CD4-positive, alpha-beta T cell (primary cell): ENCODE measurements at places on chromosomes 5 and 9.

DNA sequence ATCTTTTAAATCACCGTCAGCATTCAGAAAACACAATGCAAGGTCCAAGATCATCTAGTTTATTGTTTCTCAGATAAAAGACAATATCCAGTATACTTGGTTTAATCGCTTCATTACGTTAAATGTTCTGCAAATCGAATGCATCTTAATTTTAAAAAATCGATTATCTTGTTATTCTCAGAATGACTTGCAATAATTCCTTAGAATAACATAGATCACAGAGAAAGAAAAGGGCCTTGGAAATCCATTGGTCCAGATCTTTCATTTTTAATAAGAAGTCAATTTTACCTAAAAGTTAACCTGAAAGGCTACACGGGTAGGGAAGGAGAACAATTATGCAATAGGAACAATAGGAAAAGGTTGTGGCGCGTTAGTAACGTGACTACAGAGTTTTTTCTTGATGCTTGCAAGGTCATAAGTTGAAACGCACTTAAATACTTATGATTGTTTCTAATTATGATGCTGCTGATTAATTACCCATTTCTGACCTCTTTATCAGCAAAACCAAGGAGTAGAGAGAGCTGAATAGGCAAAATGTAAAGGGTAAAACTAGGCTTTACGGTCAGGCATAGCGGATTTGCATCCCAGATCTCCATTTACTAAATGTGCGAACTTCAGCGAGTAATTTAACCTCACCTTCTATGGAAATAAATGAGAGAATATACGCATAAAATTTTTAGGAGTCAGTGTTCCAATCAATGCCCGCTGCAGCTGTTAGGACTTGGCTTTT, 769 bp upstream of the LYRM7 start:
- no peak for DNase-seq

DNA sequence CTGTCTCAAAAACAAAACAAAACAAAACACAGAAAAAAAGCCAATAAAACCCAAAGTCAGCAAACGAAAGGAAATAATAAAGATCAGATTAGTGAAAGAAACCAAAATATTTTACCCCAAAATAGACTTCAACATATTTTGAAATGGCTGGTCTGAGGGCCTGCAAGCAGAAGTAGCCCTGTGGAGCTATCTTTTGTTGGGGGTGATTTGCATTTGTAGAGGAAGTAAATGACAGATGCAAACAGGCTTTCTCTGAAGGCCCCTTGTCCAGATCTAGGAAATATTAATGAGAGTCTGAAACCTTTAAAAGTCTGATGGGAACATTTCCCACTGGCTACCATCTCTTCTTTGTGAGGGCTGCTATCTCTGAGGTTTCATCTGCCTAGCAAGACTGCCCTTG, 74.0 kb downstream of the GCNT4 start:
- DNase-seq = no peak

DNA sequence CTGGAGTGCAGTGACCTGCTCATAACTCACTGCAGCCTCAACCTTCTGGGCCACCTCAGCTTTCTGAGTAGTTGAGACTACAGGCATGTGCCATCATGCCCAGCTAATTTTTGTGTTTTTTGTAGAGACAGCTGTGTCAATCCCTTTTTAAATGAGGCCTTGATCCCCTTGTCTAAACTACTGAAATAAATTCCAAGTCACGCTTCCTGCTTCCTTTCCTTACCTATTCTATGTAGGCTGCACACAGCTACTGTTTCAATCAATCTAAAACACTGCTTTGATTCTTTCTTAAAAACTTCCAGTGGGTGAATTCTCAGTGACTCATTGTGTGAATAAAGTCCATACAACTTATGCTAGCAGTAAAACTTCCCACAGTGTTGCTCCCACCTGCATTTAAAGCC, 2.9 kb upstream of the C7 start:
- no peak for DNase-seq

DNA sequence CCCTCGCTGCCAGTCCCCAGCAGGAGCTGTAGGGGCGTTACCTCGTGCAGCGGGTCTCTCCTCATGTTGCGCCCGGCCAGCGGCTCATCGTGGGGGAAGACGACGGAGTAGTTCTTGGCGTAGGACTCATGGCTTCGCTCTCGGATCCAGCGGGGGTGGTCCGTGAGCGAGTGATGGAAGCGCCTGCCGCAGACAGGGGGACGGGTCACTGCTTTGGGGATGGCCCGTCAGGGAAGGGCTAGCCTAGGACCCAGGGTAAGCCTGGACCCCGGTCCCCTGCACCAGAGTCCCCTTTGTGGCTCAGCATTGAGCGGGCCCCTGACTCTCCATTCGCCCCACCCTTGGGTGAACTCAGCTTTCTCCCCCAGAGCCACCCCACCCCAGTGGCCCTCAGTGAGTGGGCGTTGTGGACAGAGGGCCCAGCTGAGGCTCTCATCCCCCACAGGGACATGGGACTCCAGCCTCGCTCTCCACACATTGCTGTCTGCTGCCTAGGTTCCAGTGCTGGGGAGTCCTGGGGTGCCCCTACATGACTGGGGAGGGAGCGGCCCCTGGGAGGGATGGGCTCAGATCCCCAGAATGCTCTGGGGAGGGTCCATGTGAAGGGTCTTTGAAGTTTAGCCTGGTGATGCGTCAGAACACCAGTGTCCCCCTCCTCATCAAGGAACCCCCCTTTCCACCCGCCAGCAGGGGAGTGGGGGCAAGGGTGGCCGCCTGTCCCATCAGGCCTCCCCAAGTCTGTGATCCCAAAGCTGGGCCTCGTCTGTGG, 29.7 kb downstream of the SARDH start:
- no peak for DNase-seq

GRCh38 chr5:2303431-2304100, 420.8 kb upstream of the IRX4 start:
- no peak for DNase-seq

- no peak for DNase-seq
Observed at GRCh38 chr9:95360866-95361265, 43.4 kb upstream of the FANCC start.

DNA sequence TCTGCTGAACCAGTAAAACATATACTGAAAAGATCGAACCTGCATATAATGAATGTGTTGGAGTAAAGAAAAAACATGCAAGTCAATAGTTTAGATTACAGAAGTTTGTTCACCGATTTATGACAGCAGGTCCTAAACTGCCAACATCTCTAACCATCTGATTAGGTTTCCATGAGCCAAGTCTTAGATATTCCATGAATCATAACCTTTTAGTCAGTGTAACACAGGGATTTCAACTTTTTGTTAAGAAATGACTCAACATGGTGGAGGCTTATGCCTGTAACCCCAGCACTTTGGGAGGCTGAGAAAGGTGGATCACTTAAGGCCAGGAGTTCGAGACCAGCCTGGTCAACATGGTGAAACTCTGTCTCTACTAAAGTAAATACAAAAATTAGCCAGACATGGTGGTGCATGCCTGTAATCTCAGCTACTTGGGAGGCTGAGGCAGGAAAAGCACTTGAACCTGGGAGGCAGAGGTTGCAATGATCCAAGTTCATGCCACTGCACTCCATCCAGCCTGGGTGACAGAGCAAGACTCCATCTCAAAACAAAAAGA, 38.7 kb downstream of the APC start:
- DNase-seq = no peak

DNA sequence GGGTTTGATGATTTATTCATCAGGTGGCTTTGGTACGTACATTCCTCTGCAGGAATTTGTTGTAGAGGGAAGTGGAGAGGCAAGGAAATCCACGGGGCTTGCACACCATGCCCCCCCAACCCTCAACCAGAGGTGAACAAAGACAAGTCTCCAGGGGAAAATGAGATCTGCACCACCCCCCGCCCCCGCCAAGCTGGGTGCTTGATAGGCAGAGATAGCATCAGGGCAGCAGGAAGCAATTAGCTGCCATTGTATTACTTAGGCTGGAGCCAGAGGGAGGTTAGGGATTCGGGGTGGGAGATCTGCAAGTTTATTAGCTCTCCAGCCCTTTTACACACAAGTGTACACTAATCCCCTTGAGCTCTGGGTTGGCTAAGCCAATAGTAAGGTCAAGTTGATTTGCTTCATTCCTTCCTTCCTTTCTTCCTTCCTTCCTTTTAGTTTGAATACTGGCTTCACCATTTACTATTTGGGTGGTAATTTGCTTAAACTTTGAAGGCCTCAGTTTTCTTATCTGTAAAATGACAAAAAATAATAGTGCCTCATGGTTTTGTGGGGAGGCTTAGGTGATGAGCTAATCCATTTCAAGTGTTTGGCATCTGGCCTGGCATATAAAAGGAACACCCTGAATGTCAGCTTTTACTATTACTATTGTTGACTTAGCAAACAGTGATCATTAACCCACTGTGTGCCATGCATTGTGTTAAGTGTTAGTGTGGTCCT, 34.1 kb downstream of the SPRY4 start:
- no peak for DNase-seq

DNA sequence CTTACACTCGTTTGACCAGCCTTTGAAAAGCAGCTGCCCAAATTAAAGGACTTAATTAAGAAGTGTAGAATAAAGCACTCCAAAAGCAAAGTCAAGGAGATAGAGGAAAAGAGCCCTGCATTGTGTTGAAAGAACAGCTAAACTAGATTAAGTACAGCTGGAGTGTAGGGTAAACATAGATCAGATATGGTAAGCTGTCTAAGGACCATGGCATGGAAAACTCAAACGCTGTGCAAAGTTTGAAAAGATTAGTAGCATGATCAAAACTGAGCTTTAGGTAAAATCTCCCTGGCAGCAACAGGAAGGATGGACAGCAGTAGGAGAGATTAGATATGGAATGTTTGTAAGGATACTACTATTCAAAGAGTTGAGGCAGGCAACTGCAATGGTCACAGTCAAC, 55.4 kb downstream of the BNC2 start:
- no peak for DNase-seq

- no peak for DNase-seq
Observed at GRCh38 chr9:21800931-21801682, 1.3 kb upstream of the MTAP start.

DNA sequence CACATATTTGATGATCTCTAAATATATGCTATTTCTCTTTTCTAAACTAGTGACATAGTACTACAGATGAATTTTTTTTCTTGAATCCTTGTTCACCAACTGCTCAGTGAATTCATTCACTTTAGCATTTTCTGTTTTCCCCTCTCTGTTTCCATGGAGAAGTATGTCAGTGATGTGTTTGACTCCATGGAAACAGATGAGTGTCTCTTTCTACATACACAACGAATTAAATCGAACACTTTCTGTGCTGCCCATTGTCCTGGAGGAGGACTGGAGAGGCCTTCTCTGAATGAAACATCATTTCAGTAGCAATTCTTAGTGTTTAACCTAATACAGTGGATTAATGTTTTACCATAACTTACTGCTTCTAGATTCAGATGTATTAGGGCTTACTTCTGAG, 9.5 kb downstream of the INVS start:
- DNase-seq = no peak

- DNase-seq = no peak
Observed at GRCh38 chr9:82923092-82923911, 139.6 kb downstream of the RASEF start.

GRCh38 chr5:83564069-83564749, 92.7 kb downstream of the VCAN start:
- no peak for DNase-seq
